ENCODE measurements at places on chromosomes 2 and 18.

DNA sequence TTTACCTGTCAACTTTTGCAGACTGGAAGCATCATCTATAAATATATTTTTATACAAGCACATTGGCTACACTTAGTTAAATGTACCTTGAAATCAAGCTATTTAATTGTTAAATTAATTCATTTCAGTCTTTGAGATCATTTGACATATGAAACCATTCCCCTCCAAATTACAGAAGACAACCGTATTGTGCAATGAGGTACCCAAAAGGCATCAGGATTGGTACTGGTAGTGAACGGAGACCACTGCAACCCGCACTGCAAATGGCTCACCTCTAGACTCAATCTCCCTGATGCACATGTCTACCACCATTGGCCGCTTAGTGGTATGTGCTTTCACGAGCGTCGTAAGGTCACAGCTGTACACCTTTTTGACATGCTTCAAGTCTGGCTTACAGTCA is 47.8 kb upstream of the CHRNA1 start:
- no peak for DNase-seq

DNA sequence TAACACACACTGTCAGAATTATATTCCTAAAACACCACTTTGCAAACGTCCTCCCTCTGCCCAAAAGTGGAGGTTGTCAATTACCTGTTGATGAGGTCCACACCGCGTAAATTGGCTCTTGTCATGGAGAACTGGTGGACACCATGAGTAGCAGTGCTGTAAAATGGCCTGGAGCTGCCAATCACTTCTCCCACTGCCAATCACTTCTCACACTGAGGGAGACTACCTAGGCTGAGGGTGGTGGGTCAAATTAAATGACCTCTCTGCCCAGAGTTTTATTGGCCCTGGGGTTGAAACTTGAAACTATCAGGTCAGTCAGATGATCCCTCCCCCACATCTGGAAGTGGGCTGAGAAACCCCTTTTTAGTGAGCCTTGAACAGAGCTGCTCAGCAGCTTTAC is 89.6 kb downstream of the SOWAHC start:
- no peak for DNase-seq

DNA sequence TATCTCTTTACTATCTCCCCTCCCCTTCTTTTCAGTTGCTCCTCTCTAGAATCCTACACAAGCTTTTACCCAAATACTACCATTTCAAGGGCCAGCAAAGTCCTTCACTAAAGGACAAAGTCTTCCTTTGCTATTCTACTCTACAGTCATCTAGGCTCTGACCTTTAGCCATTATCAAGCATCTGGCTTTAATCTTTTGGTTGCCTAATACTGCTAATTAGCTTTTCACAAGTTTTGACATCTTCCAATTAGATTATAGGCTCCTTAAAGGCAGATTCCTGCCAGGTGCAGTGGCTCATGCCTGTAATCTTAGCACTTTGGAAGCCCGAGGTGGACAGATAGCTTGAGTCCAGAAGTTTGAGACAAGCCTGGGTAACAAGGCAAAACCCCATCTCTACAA is 194.4 kb downstream of the SH3BP4 start:
- DNase-seq: no peak

DNA sequence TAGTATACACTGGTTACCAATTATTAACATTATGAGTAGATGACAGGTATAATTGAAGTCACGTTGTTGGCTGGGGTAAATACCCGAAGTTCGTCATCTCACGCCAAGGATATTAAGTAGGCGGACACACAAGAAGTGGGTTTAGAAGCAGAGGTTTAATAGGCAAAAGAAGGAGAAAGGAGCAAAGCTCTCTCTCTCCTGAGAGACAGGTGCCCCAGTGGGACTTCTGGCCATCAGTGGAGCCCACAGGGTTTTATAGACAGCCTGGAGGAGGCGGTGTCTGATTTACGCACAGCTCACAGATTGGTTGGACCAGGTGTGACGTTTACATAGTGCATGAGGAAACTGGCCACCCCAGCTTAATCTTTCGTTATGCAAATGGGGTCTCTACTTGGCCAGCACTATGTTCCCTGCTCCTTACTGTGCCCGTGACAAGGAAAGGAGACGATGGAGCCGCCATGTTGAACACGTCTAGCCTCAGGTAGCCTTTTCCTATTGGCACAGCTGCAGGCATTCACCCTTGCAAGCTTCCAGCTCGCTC is 128.8 kb upstream of the KYNU start:
- DNase-seq: no peak

GRCh38 chr18:77486985-77487384 is 237.3 kb downstream of the GALR1 start:
- DNase-seq: no peak

GRCh38 chr2:16072638-16073290 is 132.4 kb downstream of the MYCN start:
- DNase-seq: no peak

- DNase-seq: no peak
Observed at GRCh38 chr2:98498703-98499440, 54.2 kb downstream of the INPP4A start.

DNA sequence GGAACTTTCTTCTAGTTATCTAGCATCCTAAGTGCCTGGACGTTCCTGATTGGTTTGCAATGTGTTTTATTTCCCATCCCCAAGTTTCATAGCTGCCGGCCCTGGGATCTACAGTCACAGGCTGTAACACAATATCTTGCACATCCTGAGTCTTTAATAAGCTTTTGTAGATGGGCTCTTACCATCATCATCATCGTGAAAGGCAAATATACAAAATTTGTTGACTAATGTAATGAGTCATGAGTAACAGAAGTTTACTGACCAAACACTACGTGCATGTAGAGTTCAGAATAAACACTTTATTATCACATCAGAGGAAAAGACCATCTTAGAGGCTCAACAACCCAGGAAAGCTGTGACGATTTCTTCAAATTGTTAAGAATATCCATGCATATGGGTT is 8.1 kb upstream of the TYMS start:
- DNase-seq: no peak

GRCh38 chr2:134429886-134430285 is 176.0 kb downstream of the MGAT5 start:
- no peak for DNase-seq

- no peak for DNase-seq
Observed at GRCh38 chr2:109257653-109258052, 128.6 kb downstream of the SH3RF3 start.
